Stimulated activated CD4-positive, alpha-beta T cell treated with anti-CD3 and anti-CD28 coated beads, Interleukin-12 subunit alpha, Interleukin-12 subunit beta, amount 100 ng/mL, for 4 hours (primary cell): ENCODE measurements at places on chromosomes 16 and 17.

DNA sequence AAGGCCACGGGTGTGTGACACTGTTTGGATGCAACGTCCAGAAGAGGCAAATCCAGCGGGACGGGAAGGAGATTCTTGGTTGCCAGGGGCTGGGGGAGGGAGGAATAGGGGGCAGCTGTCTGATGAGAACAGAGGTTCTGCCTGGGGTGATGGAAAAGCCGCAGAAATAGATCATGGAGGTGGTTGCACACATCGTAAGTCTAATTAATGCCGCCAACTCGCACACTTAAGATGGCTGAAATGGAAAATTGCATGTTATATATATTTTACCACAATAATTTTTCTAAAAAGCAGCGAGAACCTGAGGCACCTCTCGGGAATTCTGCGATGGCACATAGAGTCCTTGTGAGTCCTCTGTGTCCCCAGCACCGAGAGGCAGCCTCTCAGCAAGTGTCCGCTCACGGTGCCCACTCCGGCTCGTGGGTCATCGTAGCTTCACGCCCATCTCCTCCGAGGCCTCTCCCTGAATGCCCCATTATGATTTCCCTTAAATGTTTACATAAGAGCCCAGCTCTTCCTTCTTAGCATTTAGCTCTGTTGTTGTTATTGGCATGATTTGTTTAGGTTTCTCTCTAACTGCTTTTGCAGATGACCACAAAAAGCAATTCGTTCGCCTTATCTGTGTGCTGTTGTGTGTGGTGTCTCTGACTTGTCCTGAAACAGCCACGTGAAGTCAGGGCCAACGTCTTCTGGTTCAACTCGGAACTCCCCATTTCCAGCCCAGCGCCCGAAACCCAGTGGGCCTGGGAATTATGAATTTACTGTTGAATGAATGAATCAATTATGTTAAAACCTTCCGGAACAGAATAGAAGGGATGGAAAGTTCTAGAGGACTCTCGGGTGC is 7.7 kb downstream of the WFDC1 start:
- DNase-seq = no peak

- DNase-seq = no peak
These were observed 24.1 kb downstream of the HMOX2 start for GRCh38 chr16:4500272-4500671.

- DNase-seq = peak; percentile 66
These were observed 6.7 kb downstream of the CCDC57 start for GRCh38 chr17:82205720-82206508.

- peak; percentile 10 for DNase-seq
These were observed 121.5 kb downstream of the STXBP4 start for GRCh38 chr17:55090079-55090492.

DNA sequence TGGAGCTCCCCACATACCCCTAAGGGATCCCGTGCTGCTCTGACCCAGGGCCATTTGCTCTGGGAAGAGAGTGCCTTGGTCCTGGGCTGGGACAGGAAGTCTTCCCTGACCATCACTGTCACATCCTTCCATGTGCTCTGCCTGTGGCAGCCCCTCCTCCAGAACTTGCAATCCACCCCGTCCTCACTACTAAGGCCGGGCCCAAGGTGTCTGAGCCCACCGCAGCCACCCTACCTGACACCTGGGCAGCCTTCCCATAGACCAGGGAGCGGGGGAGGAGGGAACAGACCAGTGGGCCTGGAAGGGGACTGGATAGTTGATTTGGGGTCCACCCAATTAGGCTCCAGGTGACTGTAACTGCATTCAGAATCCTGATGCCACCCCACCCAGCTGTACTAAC is 117.5 kb upstream of the CRHR1 start:
- DNase-seq = no peak

DNA sequence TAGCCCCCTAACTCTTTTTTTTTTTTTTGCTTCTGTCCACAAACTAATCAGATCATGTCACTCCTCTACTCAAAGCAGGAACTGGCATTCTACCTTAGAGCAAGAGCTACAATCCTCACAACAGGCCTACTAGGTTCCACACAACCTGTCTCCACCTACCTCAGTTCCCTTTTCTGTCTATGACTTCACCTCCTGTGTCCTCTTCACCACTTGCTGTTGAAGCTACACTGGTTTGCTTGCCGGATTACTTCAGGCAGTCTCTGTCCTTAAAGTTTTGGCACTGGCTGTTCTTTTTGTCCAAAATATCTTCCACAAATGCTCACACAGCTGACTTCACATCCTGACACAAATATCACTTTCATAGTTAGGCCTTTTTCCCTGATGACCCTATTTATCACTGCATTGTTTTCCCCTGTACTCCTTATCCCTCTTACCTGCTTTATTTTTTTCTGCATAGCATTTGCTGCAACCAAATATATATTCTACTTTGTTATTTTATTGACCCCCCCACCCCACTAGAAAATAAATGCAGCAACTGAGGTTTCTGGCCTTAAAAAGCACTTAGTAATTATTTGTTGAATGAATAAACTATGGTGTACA is 72.0 kb downstream of the KANSL1 start:
- no peak for DNase-seq

DNA sequence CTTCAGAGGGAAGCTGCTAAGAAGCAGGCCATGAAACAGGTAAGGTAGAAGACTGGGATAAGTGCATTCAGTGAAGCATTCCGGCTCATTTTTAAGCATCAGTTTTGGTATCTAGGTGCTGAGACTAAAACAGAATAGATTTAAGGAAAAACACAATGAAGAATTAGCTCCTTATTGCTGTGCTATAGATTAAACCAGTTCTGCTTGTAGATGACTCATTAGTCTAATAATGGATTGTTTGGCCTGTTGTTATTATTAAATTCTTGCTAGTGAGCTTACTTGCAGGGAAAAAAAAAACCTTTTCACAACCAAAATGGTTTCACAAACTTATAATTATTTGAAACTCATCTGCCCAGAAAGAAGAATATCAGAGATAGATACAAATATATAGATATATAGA is 55.9 kb downstream of the NSRP1 start:
- DNase-seq = no peak

- DNase-seq = peak; percentile 35
These were observed 37.6 kb downstream of the ARHGAP27 start for GRCh38 chr17:45394913-45395568.

DNA sequence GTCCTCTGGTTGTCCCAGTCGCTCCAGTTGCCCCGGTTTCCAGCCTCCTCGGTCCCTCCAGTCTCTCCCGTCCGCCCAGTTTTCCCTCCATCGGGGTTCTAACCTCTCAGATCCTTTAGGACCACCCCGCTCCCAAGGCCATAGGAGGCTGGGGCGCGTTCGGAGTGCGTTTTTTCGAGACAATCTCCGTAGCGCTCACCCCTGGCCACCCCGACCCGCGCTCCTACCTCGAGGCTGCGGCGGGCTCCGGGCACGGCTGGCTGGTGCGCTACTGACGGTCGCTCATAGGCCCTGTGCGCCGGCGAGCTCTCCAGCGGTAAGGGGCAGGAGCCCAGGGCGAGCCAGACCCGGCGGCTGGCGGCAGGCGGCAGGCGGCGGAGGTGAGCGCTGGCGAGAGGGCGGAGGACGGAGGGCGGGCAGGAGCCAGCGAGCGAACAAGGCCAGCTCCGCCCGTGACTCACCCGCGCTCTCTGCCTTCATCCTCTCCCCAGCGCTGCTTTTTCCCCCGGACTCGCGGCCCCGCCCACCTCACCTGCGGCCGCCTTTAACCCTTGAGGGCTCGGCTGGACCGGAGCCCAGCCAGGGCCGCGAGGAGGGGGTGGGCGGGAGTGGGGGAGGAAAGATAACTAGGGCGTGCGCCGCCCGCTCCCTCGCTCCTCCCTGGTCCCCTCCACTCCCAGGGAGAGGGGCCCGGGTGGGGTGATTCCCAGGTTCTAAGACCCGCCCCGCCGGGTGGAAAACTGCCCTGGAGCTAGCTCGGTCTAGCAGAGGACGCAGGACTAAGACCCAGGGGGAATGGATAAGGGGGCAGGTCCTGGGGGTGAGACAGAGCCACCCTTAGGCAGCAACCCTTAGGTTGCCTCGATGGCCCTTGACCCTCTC is at the start of gene SP6:
Gene SP6, minus strand, starts transcription at position 472 of the 882 bp plus-strand sequence. CDS start 2,734 bp downstream, outside the sequence.
- peak; percentile 71 for DNase-seq

DNA sequence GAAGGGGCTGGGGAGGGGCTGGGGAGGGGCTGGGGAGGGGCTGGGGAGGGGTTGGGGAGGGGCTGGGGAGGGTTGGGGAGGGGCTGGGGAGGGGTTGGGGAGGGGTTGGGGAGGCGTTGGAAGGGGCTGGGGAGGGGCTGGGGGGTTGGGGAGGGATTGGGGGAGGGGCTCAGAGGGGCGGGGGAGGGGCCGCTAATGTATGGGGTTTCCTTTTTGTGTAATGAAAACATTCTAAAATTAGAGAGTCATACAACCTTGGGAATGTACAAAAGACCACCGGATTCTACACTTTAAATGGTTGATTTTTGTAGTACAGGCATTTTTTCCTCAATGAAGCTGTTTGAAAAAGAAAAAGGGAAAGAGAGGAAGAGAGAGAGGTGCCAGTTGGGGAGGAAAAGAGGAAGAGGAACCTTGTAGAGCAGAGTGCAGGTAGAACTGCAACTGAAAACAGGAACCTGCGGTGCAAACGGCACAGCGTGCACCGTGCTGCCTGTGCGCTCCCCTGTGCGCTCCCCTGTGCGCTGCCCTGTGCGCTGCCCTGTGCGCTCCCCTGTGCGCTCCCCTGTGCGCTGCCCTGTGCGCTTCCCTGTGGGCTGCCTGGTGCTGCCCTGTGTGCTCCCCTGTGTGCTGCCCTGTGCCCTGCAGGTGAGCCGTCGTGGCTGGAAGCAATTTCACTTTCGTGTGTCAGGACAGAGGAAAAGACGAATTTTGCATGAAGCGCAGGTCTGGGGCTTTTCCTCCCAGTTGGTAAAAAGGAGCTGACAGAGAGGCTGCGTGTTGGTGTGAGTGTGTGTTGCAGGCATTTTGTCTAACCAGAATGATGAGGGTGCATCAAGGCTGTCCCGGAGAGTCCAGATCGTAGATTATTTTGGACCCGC is 40.8 kb downstream of the METRNL start:
- no peak for DNase-seq

GRCh38 chr16:74309789-74310781 is 13.5 kb downstream of the PSMD7 start:
- no peak for DNase-seq

DNA sequence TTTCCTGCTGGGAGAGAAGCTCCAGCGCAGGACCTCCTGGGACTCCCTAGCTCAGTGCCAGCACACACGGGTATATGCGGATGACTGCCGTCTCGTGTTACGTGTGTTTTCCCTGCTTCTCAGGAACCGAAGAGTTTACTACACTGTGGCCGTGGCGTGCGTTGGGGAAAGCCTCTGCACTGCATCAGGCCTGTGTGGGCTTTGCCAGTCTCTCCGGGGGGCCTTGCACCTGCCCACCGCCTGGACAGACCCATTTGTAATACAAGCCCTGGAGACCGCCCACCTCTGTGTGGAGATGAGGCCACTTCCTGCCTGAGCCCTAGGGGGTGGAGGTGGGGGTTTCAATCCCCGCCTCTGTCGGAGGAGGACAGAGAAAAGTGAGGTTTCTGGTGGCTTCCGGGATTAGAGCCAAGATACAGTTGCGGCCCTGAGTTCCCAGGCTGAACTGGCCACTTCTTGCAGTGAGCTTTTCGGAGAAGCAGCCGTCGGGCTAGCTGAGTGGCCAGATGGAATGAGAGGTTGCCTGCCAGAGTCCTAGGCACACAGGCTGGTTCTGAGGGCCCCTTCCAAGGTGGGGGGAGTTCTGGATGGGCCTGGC is 43.4 kb upstream of the GSE1 start:
- DNase-seq = no peak

DNA sequence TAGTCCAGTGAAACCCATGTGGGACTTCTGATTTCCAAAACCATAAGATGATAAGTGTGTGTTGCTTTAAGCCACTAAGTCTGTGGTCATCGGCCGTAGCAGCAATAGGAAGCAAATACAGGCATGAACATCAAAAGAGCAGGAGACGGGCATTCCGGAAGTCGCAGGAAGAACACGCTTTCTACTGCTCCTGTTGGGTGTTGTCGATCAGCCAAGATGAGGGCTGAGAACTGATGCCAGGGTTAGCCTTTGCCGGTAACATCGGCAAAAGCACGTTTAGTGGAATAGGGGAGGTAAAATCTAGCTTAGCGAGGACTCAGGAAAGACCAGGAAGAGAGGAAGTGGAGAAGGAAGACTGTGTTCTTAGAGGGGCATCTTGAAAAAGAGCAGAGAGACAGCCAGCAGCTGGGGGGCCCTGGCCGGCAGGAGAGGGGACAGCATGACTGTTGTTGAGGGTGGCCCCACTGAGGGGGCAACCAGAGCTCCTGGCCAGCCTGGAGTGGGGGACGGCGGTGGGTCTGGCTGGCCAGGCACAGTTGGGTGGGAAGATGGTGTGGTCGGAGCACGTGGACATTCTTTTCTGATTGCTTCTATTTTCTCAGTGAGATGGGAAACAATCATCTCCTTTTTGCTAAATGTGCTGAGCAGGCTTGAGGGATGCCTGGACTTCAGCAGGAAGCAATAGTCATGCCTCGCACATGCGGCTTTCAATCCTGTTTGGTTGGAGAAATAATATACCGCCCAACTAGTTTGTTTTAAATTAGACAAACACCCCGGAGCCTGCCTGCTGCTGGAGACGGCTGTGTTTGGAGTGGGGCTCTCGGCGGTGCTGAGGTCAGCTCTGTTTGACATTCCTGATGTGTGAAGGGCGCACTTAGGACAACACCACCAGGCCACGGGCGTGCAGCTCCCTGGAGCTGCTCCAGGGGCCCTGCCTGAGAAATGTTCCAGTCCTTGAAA is 109.9 kb downstream of the METRNL start:
- DNase-seq = no peak

GRCh38 chr16:60404401-60404800 is 1631.8 kb downstream of the CDH8 start:
- no peak for DNase-seq

DNA sequence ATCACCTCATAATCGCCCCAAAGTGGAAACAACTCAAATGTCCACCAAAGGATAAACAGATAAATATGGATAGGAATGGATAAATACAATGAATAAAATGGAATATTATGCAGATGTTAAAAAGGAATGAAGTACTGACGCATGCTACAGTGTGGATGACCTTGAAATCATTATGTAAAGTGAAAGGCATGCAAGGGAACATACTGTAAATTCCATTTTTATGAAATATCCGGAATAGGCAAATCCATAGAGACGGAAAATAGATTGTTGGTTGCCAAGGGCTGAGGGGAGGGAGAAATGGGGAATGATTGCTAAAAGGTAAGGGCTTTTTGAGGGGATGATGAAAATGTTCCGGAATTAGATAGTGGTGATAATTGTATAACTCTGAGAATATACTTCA is 36.0 kb downstream of the STAT5B start:
- no peak for DNase-seq

- no peak for DNase-seq
These were observed 17.7 kb downstream of the KRT9 start for GRCh38 chr17:41553987-41554680.

- DNase-seq = no peak
These were observed 23.6 kb upstream of the ENPP7 start for GRCh38 chr17:79706931-79707850.

DNA sequence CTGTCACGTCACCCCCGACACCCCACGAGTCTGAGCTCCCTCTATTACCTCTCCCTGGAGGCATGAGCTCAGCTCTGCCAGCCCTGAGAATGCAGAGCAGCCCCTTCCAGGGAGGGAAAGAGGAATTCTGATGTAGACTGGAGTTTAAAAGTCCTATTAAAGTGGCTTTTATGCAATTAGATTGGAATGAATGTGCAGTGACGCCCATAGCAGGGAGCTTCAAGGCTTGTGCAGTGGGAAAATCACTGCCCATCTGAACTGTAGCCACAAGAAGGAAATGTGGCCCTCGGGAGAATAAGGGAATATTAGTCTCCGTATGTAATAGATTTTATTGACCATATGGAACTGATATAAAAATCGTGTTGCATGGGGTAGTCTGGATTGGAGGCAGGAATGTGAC is 66.9 kb downstream of the ZNF423 start:
- no peak for DNase-seq
